ENCODE measurements at places on chromosomes 11 and 22.

GRCh38 chr11:13310443-13310842, 32.9 kb downstream of the BMAL1 start:
- DNase-seq, result peak; percentile 42

DNA sequence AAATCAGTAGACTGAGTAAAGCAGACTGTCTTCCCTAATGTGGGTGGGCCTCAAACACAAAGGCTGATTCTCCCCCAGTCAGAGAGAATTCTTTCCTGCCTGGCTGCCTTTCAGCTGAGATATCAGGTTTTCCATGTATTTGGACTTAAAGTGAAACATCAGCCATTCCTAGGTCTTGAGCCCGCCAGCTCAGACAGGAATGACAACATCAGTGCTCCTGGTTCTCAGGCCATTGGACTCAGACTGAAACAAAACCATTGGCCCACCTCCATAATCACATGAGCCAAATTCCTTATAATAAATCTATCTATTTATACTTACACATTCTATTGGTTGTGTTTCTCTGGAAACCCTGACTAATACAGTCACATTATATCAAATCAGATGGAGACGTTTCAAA, 56.7 kb upstream of the CLPB start:
- DNase-seq, result no peak

GRCh38 chr11:14323118-14323676, 35.8 kb downstream of the RRAS2 start:
- DNase-seq, result no peak

- DNase-seq, result peak; percentile 43
These were observed 687 bp downstream of the ZNF202 start for GRCh38 chr11:123740787-123741158.

DNA sequence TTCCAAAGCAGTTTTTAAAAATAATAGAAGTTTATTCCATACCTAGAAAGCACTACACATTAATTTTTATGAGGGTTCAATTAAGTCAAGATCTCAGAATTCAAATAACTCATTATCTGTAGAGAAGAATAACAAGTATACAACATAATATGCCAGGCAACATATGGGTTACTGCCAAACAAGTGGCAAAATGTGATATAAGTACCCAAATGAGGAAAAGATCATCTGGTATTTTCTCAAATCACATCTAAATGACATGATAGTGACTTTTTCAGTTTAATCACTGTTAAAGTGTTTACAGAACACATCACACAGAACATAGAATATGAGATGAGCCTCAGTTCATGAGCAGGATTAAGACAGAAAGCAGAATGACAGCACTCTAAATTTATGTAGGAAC, 123.3 kb downstream of the FCHSD2 start:
- no peak for DNase-seq

GRCh38 chr11:2836315-2837095, 49.1 kb downstream of the CDKN1C start:
- DNase-seq, result no peak

- DNase-seq, result peak; percentile 69
These were observed 12.8 kb upstream of the CLPB start for GRCh38 chr11:72446929-72447769.

DNA sequence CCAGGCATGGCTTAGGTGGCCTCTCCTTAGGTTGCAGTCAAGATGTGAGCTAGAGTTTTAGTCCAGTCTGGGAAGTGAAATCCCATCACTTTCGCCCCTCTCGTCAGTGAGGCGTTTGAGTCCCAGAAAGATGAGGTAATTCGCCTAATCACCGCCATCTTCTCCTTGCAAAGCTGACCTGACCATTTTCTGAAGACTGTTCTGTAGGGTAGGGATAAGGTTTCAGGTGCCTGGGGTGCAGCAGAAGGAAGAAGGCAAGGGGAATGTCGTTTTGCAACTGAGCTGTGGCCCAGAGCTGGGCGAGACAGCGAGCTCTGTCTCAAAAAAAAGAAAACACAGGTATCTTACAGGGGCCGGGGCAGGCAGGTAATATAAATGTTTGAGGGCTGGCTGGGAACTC, 61.7 kb upstream of the CECR2 start:
- no peak for DNase-seq

DNA sequence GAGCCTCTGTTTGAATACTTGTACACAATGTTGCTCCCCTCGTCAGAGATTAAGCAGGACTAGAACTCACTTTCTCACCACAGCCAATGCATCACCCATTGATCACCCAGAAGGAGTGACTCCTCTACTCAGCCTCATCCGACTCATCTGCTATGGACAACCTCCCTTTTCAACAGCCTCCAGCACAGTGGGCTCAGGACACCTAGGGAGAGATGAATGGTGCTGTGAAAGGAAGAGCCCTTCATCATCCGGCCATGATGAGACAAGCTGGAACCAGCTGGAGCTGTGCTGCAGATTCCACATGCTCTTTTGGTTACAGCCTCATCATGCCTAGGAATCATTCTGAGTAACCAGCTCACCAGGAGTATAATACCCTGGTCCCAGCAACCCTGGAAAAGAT, 15.5 kb downstream of the C11orf91 start:
- DNase-seq, result peak; percentile 12

GRCh38 chr22:45460288-45461109, 42.2 kb upstream of the FBLN1 start:
- no peak for DNase-seq

DNA sequence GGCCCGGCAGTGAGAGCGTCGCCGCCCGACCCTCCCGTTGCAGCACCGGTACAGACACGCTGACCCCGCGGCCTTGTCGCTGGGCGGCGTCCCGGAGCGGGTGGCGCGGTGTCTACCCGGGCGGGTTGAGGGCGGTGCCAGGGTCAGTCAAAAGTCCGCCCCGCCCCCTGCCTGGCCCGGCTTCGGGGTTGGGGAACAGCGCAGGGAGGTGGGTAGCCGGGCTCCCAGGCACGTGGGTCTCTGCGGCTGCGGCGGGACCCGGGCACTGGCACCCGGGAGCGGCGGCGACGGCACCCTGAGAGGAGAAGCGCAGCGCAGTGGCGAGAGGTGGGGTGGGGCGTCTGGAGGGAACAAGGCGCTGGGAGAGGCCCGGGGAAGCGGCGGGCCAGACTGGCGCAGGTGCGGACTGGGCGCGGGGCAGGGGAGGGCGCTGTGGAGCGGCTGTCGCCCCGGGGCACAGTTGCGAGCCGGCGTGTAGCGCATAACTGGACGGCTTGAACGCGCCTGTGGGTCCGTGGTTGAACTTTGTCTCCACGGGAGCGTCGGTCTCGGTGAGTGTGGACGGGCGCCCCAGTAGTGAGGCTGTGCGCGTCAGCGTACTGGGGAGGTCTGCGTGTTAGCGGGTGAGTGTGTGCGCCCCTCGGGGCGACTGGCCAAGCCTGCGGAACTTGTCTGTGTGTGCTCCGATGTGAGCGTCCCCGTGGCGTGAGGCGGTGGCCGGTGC, at the start of gene P2RY2:
Gene P2RY2 (plus strand): TSS at position 176 of the 724 bp plus-strand sequence. CDS start 15,879 bp downstream, outside the sequence.
- peak; percentile 83 for DNase-seq

- no peak for DNase-seq
These were observed 444.2 kb downstream of the CNTN5 start for GRCh38 chr11:99464985-99465384.

- no peak for DNase-seq
These were observed 105.9 kb upstream of the ARHGAP20 start for GRCh38 chr11:110818032-110818687.

- peak; percentile 38 for DNase-seq
These were observed 13.0 kb upstream of the OR6A2 start for GRCh38 chr11:6812390-6813005.

DNA sequence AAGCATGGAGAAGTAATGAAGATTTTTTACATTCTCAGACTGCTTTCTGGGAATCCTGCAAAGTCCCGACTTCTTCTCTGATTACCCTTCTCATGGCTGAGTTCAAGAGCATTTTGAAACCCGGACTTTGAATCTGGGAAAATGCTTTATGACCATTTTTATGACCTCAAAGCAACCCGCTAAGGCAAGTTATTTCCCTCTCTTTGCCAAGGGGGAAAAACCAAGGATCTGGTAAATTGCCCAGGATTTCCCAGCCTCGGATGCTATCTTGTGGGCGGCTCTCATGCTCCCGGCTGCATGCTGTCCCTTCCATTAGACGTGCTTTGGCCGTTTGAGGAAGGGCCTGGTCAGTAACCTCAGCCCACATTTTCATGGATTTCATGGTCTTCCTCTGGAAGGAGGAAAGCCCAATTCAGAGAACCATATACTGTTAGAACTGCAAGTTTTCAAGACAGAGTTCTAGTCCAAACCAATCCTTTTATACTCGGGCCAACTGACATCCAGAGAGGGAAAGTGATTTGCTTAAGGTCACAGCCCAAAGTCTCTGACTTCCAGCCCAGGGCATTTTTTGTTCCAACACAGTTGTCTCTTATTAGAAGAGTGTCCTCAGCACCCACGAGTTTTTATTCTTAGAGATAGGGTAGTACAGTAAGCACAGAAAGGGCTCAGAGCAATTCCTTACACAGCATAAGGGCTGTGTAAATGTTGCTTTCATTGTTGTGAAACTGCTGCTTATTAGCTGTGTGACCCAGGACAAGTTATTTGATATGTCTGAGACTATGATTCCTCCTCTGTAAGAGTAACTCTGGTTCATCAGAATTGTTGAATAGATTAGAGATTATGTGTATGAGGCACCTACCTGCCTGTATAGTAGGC, 77.4 kb downstream of the NAV2 start:
- no peak for DNase-seq

DNA sequence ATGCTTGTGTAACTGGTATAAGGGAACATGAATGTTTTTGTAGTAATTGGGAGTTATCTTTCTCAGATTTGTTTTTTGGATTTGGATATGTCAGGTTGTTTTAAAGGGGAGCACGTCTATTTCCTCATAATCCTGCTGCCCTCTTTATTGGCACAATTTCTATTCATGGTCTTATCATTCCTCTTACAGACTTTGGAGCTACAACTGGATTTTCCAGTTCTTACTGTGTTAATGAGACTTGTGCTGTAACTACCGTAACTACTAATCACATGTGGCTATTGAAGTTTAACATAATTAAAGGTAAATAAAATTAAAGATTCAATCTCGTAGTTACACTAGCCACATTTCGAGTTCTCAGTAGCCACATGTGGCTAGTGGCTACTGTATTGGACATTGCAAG, 1.9 kb downstream of the FDX1 start:
- DNase-seq, result peak; percentile 45

- DNase-seq, result no peak
These were observed 82.8 kb upstream of the VSTM5 start for GRCh38 chr11:93933230-93933629.

DNA sequence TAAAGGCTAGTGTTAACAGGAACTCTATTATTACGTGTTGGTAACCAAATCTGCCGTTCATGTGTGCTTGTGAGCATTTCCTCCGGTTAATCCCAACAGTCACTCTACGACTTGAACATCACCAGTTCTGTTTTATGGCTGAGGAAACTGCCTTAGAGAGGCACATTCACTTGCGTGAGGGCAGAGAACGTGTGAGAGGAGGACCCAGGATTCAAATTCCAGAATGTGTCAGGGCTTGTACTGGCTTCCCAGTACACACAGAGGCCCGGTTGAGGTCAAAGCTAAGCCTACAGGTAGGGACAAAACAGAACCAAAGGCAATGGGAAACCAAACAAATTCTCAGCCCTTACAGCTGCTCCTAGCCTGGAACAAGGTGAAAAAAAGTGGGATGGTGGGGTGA, 66.9 kb upstream of the TENM4 start:
- DNase-seq, result no peak

- peak; percentile 98 for DNase-seq
These were observed 79.8 kb upstream of the NCAM1 start for GRCh38 chr11:112881461-112881860.

DNA sequence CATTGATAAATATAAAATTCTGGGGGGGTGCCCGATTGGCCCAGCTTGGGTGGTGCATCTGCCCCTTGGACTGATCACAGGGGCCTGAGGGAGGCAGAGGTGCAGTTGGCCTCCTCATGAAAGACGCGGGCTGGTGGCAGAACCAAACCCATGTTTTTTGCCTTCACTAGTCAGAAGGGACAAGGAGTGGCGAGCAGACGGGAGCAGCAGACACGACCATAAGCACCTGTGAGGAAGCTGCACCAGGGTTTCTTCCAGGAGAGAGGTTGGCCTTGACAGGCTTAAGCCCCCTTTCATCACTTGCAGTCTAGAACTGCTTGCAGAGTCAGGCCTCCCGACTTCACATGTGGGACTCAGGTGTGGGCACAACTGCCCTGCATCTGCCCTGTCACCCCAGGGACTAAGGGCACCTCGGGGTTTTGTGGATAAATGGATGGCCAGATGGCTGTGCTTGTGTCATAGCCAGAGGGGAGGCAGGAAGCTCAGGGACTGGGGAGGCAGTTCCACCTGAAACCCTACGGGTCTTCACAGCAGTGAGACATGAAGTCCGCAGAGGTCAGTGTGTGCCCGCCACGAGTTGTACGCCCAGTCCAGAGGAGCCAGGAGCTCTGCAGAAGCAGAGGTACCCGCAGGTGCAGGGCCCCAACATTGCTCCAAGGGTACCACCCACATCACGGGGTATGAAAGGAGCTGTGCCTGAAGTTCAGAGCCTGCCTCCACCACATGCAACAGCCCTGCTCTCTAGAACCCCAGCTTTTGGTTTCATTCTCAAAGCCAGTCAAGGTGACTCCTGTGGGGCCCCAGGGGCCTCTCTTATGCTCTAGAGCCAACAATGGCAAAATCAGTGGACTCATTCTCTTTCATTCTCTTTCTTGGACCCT, 18.2 kb upstream of the SYT13 start:
- no peak for DNase-seq

- peak; percentile 97 for DNase-seq
These were observed 135.1 kb upstream of the TTC12 start for GRCh38 chr11:113179181-113179704.

GRCh38 chr11:57903441-57904123, 120.1 kb upstream of the OR9Q1 start:
- peak; percentile 17 for DNase-seq

- peak; percentile 33 for DNase-seq
These were observed 10.4 kb upstream of the C1QTNF6 start for GRCh38 chr22:37198258-37199102.

DNA sequence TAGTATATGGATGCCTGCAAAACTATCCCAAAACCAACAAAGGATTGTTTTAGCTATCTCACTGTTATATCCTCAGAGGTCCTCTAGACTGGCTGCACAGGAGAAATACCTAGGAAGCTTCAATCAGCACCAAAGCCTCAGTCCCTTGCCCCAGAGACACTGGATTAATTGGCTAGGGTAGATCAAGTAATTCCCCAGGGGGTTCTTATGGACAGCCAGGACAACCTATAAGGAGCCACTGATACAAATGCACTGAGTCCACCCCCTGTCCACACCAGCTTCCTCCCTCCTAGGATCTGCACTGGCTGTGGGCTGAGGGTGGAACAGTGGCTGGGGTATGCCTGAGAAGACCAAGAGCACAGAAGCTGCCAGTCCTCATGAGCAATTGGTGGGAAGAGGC, 16.3 kb downstream of the ADORA2A start:
- no peak for DNase-seq

DNA sequence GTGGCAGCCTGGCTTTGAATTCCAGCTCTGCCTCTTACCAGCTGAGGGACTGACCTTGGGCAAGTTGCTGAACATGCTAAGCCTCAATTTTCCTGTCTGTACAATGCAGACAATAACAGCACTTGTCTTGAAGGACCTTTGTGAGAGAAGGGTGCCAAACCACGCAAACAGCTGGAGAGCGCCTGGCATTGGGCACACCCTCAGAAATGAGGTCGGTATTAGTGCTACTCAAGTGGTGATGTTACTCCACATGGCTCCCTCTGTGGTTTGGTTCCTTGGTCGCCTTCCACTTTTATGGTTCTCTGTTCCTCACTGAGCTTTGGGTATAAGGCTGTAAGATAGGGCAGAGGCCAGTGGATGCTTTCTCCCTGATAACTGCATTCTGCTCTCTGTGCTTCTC, 8.2 kb downstream of the UBASH3B start:
- DNase-seq, result no peak

- DNase-seq, result peak; percentile 55
These were observed 3.4 kb downstream of the EMID1 start for GRCh38 chr22:29208879-29209623.

All from NCI-H69 (cell line).